ENCODE measurements at places on chromosomes 12 and 14.

- no peak for DNase-seq
These were observed 717.8 kb upstream of the TBX3 start for GRCh38 chr12:115401761-115402160.

- DNase-seq = no peak
These were observed 1.1 kb downstream of the ANKS1B start for GRCh38 chr12:99983456-99984258.

GRCh38 chr14:26525085-26525484 is 72.7 kb downstream of the NOVA1 start:
- no peak for DNase-seq

- DNase-seq = no peak
These were observed 257.2 kb upstream of the SOX5 start for GRCh38 chr12:24206621-24207020.

- DNase-seq = peak; percentile 46
These were observed 20.0 kb upstream of the CLEC2D start for GRCh38 chr12:9649532-9649940.

DNA sequence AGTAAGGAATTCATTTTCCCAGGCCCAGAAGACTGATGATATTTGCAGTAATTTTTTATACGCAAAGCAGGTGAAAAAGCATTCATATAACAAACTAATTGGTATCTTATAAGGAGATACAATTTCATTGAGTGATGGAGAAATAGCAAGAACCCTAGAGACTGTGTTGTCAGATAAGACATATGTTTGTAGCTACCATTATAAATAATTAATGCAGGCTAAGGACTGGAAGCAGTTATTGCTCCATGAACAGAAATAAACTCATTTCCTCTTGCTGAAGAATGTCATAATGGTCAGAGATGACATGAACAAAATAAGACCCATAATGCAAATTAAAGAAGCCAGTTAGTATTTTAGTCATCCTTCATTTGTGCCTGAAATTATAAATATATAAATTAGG is 1.5 kb downstream of the OR6C2 start:
- no peak for DNase-seq

DNA sequence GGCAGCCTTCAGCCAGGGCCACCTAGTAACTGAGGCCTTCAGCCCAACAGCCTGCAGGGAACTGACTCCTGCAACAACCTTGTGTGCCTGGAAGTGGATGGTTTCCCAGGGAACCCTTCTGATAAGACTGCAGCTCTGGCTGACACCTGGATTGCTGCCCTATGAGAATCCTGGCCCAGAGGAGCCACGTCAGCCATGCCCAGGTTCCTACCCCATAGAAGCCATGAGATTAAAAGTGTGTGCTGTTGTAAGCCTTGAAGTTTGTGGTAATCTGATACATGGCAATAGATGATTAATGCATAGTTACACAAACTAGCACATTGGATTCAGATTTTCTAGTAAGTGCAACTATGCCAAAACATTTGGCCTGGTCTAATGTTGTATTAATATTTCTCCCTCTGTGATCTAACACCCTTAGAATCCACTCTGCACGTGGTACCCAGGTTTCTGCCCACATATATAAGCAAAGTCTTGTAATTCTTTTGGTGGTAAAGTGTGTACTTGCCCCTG is 64.8 kb upstream of the BEGAIN start:
- DNase-seq = no peak

- peak; percentile 34 for DNase-seq
These were observed 50.4 kb upstream of the RIN3 start for GRCh38 chr14:92463141-92463540.

GRCh38 chr12:52043386-52044212 is 7.6 kb upstream of the NR4A1 start:
- no peak for DNase-seq

GRCh38 chr12:110597885-110598284 is 14.8 kb upstream of the PPTC7 start:
- no peak for DNase-seq

- no peak for DNase-seq
These were observed 45.9 kb upstream of the MSRB3 start for GRCh38 chr12:65232476-65233077.

DNA sequence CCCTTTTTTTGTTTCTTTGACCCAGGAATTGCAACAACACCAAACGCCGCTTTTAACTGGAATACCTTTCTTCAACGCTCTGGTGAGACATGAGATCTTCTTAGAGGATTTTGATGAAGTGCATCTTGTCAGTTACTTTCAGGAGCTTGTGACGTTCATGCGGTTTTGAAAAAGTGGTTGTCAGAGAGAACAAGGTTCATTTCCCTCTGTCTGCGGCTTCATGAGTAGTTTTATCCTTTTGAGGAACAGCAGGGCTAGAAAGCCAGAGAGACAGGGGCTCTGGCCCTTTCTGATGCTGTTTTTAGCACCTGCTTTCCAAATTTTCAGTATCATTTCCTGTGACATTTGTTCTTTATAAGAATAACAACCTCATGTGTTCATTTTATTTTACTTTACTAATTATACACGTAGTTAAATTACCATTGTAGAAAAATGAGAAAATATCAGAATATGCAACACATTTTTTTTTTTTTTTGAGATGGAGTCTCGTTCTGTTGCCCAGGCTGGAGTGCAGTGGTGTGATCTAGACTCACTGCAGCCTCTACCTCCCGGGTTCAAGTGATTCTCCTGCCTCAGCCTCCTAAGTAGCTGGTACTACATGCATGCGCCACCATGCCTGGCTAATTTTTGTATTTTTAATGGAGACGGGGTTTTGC is 61.8 kb downstream of the GLT1D1 start:
- DNase-seq = peak; percentile 76

GRCh38 chr12:82973592-82973991 is 286.9 kb downstream of the TMTC2 start:
- DNase-seq = no peak

- DNase-seq = no peak
These were observed 153.5 kb upstream of the MAX start for GRCh38 chr14:65255583-65256461.

DNA sequence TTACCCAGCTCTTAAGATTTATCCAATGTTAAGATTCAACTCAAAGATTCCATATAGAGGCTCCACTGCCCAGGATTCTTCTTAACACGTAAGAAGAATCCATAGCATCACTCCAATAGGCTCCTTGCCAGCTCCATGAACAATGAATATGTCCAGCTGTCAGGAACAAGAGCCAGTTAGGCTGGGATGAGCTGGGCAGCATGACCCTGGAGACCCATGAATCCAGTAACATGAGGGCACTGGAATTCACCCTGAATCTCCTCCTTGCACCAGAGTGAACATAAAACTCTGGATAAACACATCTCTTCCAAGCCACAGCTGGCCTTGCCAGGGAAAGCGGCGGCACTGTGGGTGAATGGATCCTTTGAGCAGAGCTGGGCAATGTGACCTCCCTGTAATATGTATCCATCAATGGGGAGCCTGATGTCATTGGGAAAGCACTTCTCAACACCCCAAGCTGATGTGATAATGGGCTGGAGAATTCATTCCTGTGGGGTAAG is 24.4 kb upstream of the TC2N start:
- no peak for DNase-seq

GRCh38 chr14:64830961-64831360 is 48.7 kb downstream of the SPTB start:
- DNase-seq = no peak

DNA sequence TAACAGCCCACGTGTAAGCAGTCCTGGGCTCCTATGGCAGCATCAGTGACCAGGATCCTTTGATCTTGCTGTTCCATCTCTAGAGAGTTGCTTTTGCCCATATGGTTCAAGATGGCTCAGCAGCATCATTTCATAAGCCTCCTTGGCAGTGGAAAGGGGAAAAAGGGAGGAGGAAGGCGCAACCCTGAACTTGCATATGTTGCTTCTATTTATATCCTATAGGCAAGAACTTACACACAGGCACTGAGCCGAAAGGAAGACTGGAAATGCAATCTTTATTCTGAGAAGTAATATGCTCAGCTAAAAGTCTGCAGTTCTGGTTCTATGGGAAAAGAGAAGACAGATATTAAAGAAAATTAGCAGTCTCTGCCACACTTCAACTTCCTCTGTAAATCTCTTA is 167.7 kb upstream of the PLXNC1 start:
- no peak for DNase-seq

- DNase-seq = no peak
These were observed 519.9 kb downstream of the C12orf50 start for GRCh38 chr12:87509237-87509820.

DNA sequence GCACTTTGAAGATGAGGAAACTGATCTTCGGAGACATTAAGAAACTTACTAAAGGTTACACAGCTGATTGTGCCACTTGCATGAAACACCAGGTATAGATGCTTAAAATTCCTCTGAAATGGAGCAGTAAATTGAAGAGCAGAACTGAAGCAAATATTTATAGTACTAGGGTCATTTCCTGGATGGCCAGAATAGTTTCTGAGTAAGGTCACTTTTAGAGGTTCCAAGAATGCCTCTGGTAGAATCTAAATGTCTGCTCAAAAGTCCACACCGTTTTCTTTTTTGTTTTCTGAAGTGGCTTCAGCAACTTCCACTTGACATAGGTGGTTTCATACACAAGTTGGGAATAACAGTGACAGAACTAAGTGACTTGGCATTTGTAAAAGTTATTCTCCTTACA is 19.4 kb downstream of the TPH2 start:
- no peak for DNase-seq
